ENCODE measurements at places on chromosomes 7 and 10. TPM values are rescaled to one million over a fixed set of nuclear protein-coding genes. Genes with fewer than 3 reads are reported as not detected.

Gene SAMD9
- total RNA-seq, result 5.5 TPM

Gene AKR1C3
- 69.5 TPM for total RNA-seq

Gene HOXA10
- not detected for total RNA-seq

DNA sequence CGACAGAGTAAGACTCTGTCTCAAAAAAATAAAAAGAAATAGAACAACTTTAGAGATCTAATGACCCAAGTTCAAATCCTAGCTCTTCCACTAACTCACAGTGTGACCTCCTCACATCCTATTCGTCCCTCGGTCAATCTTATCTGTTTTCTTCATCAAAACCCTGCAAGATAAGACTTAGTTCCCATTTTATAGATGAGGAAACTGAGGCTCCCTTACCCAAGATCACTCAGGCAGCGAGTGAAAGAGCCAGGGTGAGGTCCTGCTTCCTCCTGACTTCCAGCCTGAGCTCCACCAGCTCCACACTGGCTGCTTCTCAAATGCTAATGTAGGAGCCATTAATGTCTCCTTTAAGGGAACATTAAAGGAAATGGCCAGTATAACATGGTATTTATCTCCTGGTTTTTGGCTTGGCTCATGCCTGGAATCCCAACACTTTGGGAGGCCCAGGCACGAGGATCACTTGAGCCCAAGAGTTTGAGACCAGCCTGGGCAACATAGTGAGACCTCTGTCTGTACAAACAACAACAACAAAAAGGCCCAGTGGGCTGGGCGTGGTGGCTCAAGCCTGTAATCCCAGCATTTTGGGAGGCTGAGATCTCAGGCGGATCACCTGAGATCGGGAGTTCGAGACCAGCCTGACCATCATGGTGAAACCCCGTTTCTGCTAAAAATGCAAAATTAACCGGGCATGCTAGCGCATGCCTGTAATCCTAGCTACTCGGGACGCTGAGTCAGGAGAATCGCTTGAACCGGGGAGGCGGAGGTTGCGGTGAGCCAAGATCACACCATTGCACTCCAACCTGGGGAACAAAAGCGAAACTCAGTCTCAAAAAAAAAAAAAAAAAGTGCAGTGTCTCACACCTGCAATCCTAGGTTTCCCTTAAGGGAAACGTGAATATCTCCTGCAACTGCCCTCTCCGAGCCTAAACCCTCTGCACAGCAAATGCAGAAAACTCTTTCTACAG is 3.4 kb upstream of the RHBDD2 start:
- DNase-seq, result peak; percentile 85

GRCh38 chr10:70437721-70438120 is 3.8 kb downstream of the NODAL start:
- peak; percentile 18 for DNase-seq

DNA sequence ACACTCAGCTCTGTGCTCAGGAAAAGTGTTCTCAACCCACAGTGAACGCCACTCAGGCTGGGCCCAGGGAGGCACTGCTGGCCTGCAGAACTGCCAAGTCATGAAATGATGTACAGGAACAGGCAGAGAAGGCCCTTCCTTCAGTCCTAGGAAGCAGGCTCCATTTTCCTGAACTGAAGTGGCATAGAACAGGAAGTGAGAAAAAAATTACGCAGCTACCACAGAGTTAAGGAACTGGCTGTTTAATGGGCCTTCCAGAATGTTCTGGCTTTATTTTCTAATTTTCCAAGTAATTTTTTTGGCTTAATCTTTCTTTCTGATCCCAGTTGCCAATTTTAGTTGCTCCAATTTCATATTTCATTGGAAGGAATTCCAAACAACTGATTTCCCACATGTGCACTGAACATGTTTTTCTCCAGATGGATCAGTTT is 39.3 kb downstream of the LRRC18 start:
- DNase-seq, result no peak

GRCh38 chr7:99155211-99155610 is 11.3 kb upstream of the SMURF1 start:
- no peak for DNase-seq

- no peak for DNase-seq
These were observed 14.2 kb downstream of the HK1 start for GRCh38 chr10:69292459-69292858.

GRCh38 chr10:23171232-23171876 is 20.8 kb upstream of the PTF1A start:
- peak; percentile 8 for DNase-seq
